ENCODE measurements at places on chromosomes 6 and 20.

- no peak for DNase-seq
These were observed 33.9 kb downstream of the NTSR1 start for GRCh38 chr20:62742550-62742949.

DNA sequence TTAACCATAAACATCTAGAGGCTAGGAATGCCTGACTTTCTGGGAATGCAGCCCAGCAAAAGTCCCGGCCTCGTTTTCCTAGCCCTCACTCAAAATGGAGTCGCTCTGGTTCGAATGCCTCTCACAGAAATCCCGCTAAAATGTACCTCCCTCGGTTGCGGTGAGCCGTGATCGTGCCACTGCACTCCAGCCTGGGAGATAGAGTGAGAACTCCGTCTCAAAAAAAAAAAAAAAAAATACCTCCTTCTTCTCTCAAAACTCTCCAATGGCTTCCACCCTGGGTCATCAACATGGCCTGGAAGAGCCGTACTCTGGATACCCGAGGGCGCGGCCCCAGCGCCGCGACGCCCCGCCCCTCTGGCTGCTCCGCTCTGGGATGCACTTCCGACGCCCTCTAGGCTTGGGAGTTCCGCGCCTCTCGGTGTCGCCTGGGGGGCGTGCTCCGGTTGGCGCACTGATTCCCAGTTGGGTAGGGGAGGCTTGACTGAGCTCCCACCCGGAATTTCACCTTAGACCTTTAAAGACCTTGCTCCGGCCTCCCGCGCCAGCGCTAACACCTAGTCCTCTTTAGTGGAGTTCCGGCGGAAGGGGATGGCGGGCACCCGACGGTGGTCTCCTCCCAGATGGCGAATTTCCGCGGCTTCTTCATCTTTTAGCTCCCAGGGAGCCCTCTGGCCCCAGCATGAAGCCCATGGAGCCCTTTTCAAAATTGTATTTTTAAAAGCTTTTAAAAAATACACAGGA is 12.3 kb downstream of the HMGN4 start:
- DNase-seq, result no peak

DNA sequence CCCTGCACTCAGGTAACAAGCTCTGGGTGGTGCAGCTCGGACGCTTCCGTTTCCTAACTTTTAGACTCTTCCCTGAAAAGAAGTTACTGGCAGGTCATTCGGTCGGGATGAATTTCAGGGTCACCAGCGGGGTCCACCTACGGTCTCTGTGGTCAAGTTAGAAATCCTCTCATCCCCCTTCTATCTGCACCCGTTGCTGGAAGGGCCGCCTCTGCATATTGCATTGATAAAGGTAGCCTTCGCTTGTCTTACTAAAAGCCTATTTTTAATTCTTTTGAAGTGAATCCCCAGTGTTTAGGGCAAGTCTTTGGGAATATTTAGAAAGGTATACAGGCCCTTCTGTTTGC is 47.3 kb downstream of the LRRN4 start:
- no peak for DNase-seq

DNA sequence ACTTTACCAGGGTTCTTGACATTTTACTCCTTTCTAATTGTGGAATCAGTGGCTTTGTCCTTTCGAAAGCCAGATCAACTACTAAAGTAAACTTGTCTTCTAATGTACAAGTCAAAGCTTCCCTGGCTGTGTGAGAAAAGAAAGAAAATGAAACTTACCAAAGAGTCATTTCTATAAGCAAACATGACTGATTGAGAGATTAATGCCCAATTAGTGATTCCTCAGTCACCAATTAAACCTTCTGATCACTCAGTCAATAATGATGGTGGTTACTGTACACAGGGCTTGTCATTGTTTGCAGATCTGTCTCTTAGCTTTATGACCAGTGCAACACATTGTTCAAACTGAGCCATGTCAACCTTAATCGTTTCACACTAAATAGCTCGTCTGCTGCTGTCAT is 1168.4 kb upstream of the CITED2 start:
- no peak for DNase-seq

GRCh38 chr20:57008217-57008616 is 258.2 kb downstream of the BMP7 start:
- no peak for DNase-seq

DNA sequence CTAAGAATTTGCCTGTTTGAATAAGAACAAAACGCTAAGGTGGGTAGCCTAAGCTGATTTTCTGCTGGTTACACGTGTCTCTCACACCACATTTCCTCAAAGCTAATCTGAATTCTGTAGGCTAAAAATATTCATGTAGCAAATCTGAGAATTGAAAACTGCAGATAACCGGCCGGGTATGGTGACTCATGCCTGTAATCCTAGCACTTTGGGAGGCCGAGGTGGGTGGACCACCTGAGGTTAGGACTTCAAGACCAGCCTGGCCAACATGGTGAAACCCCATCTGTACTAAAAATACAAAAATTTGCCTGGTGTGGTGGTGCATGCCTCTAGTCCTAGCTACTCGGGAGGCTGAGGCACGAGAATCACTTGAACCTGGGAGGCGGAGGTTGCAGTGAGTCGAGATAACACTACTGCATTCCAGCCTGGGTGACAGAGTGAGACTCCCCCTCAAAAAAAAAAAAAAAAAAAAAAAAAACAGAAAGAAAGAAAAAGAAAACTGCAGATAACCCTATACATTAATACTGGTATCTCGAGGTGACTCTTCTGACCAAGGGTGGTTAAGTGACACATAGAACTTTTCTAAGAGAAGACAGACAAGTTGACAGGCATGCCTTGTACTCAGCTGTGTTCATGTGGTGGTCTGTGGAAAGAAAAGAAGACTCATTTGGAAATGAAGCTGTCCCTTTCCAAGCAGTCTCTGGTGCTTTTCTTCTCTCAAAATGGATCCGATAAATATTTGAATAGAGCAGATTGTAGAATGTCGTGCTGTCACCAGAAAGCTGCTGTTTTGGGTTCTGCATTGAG is 24.7 kb upstream of the ASXL1 start:
- DNase-seq, result no peak

DNA sequence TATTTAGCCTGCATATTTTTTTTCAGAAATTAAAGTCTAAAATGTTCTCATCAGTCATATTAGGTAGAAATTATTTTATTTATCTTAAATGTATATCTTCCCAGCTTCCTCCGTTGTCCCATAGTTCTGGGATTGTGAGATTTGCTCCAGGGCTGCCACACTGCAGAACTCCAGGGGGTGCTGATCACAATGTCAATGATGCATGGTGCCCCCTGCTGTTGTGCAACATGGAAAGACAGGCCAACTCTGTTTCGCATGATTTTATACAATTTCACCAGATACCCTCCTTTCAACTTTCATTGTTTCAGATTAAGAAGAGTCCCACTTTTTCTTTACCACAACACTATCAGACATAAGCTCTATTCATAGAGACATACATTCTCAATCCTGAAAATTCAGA is 35.9 kb downstream of the ID4 start:
- DNase-seq, result no peak

All from cortex of kidney (tissue), 1 donor.